ENCODE measurements at places on chromosomes 5 and 9. TPM values are rescaled to one million over a fixed set of nuclear protein-coding genes. Genes with fewer than 3 reads are reported as not detected.
A peak's percentile ranks its signal among the peaks of the same experiment; 100 is the strongest.

Gene PHF24
- not detected for total RNA-seq

Gene SH3RF2
- 2.2 TPM for total RNA-seq

Gene GKAP1
- total RNA-seq, result 2.2 TPM

GRCh38 chr5:3220201-3220600 is 375.4 kb upstream of the IRX1 start:
- DNase-seq, result no peak

GRCh38 chr9:127569886-127570401 is 42.1 kb upstream of the STXBP1 start:
- DNase-seq, result no peak

DNA sequence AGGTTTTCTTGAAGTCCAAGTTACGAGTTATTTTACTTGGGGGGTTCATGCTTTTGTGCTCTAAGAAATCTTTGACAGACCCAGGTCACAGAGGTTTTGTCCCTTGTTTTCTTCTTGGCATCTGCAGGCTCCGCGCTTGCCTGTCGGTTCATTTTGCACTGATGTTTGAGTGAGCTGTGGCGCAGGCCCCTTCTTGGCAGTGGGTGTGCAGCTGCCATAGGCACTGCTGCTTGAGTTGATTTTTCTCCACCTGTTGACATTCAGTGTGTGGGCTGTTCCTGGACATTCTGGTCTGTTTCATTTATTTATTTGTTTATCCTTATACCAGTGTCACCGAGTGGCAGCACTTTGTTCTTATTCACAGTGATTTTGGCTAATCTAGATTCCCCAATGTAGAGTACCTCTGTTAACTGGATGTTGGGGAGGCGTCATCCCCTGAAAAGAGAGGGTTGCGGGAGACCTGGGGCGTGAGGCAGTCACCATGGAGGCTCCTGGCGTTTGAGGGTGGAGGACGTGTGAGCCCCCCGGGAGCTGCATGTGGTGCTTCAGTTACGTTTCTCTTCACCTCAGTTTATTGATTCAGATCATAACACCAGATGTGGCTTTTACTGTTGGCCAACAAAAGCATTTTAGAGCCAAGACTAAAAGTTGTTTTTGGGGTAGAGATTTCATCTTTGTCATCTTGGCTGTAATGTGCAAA is 121.4 kb upstream of the CACNA1B start:
- peak; percentile 49 for DNase-seq

- no peak for DNase-seq
Measured at GRCh38 chr9:75604661-75605060, 285.8 kb upstream of the PCSK5 start.

DNA sequence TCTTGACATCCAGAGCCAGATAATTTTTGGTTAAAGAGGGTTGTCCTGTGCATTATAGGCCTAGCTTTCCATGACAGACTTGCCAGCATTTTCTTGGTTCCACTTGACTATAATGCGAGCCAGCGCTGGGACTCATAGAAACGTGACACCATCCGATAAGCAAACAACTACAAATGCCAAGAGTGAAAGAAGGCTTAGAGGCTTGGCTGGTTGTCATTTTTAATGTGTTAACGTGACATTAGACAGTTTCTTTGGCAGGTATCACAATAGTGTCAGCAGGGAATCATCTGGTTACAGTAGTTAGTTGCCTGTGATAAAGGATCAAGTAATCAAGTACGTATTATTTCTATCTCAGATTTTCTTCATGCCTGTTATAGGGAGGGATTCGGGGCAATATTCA is 20.0 kb upstream of the LIFR start:
- no peak for DNase-seq

- DNase-seq, result no peak
Measured at GRCh38 chr5:179451114-179451827, 99.1 kb upstream of the RUFY1 start.

DNA sequence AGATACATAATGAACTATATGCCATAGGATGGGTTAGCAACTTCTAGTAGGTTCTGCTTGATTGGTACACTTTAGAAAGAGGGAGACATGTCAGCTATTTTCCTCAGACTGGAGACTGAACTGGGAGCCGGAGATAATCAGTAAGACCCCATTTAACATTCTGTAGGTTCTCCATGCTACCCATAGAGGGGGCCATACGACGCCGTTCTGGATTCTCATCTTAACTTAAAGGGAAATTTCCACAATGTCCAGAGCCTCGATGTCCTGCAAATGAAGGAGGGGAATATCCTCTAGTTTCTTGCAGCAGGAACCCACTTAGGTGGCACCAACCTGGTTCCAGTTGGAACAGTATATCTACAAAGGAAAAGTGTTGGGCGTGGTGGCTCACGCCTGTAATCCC is 22.3 kb upstream of the NPM1 start:
- DNase-seq, result peak; percentile 32

DNA sequence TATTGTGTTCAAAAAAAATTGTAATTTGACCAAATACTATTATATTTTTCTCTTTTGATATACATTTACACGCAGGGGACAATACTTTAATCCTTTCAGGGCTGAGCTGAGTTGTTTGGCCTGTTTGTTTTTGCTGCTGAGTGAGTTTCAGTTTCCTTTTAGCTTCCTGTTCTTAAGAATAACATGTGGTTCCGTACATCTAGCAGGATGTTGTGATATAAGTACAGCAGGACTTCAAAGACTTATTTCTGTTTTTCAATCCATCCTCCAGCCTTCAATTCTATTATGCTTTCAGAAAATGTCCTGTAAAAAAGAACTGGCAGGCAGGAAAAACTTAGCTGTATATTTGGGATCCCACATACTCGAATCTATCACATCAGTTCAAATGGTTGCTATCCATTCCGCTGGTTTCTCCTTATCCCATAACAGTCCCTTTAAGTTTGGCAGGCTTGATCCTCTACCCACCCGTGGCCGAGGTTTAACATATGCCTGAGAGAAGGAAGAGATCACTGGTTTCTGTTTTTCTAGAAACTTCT is 1037.3 kb upstream of the ACO1 start:
- DNase-seq, result peak; percentile 65

GRCh38 chr9:214648-215493 is at the start of gene DOCK8:
TSS of gene DOCK8 (plus strand) at chr9:214865. CDS start at chr9:214977, 112 bp downstream.
- peak; percentile 18 for DNase-seq

GRCh38 chr5:143148771-143149170 is 254.7 kb downstream of the NR3C1 start:
- peak; percentile 89 for DNase-seq

DNA sequence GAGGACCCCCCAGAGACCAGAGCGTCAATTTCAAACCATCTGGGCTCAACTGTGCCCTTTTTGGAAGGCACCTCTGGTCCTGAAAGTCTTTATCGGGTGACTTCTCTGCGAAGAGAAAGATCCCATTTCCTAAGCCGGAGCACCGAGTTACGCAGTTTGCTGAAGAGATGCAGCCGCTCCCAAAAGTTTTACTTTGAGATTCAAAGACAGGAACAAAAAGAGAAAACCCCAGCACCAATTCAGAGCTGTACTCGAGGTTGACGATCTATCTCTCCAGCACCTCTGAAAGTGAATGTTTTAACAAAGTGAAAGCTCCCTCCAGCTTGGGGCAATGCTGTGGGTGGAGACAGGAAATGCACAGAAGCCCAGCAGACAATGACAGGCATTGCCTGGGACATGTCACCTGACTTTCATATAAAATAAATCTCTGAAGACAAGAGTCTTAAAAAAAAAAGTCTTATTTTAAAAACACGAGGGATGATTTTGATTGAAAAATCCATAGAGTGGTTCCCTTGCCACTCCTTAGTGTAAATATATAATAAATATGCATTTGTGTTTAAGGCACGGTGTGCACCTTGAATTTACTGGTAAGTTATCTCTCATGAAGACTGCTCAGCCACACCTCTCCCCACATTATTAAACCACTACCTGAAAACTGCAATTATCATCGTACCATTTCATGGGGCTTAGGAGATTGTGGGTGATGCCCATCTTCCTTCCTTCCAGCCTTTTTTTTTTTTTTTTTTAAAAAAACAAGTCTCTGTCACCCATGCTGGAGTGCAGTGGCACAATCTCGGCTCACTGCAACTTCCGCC is 79.9 kb downstream of the FNBP1 start:
- DNase-seq, result peak; percentile 76

GRCh38 chr9:76456202-76456926 is 2.6 kb upstream of the GCNT1 start:
- peak; percentile 97 for DNase-seq

DNA sequence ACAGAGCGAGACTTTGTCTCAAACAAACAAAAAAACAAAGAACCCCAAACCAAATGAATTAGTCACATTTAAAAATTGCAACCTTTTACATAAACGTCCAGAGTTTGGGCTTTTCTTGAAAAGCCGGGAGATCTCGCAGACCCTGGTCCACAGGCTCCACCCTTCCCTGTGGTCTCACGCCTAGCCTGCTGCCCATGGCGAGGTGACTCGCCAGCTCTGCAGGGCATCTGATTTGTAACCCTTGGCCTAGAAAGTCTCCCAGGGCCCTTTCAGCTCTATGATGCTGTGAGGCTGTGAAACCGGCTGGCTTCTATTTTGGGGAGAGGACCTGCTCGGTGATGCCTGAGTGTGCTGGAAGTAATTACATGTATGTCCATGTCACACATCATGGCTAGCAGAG is 44.7 kb upstream of the PHYKPL start:
- DNase-seq, result no peak

GRCh38 chr5:61215996-61216395 is 53.7 kb upstream of the SMIM15 start:
- no peak for DNase-seq

DNA sequence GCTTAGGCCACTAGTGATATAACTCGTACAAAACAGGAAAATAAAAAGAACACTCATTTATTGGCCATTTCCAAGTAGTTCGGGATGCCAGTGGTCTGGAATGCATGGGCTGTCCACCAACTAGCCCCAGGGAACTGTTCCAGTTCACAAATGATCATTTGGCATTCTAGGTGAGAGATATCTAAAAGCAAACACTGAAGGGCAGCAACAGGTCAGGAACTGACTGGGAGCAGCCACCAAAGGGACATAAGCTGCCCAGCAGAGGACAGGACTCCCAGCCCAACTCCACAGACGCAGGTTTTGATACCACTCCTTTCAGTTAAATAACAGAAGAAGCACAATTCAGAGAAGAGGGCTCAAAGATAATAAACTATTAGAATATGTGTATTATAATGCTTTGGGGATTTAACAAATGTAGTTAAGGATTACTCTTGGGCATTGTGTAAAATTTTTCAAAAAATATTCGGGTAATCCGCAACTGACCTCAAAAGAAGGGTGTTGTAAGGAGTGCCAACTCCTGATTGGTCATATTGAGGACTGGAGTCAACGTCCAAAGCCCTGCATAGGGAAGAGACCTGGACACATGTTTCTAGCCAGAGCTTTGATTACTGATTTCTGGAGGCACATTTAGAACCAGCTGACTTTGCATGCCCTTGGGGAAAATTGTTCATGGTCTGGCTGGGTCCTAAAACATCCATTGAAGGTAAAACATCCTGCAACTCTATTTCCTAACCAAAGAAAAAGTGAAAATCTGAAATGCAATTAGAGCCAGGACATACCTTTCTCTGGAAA is 320.0 kb downstream of the DNAH5 start:
- no peak for DNase-seq

DNA sequence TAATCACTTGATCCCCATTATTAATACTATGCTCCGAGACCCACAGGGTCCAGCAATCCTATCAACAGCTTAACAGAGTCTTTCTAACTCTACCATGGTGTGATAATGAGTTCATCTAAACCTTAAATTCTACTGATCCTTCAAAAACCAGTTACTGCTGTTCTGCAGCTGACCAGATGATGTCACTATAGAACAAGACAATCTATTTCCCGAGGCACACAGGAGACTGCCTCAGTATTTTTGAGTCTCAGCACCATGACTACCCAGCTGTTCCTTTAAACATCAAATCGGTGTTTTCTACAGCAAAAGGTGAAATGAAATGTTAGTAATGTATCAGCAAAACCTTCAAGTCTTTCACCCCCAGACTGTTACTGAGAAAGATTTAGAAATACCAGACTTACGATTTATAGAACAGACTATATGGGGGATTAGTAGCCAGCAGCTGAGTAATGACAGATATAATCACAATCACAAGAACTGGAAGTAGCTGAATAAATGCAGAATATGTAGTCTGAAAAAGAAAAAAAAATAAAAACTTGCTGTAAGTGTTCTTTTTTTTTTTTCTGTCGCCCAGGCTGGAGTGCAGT is 16.9 kb downstream of the DNAJC18 start:
- DNase-seq, result peak; percentile 76

- DNase-seq, result peak; percentile 92
Measured at GRCh38 chr9:21549251-21549765, 67.2 kb upstream of the IFNE start.

DNA sequence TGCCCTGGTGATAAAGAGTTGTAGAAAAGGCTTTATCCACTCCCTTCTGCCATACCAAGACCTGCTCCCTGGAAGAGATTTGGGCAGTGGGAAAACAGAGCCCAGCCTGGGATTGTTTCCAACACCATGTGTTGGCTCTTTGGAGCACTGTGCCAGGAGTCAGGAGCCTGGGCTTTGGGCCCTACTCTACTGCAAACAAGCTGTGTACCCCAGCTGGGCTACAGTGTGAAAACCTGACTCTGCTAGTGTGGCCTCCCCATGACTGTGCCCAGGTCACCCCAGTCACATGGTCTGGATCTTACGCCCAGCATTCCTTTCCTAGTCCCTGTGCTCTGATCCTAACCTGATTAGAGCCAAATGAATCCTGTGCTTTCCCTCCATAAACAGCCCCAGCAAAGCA is 39.3 kb upstream of the SHB start:
- DNase-seq, result no peak

DNA sequence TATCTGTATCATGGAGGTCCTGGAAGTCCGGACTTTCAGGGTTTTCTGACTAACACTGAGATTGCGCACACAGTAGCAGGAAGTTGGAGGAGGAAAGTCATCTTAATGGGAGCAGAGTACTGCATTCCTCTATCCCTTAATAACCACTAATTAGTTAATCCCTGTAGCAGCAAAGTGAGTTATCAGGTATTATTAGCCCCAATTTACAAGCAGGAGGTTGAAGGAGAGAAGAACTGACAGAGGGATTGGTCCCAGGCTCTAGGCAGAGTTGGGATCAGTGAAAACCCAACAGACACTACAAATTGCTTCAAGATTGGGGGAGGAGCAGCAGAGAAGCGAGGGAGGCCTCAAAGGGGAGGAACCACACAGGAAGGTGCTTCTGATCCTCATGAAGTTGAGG is 74.5 kb upstream of the XPA start:
- no peak for DNase-seq

GRCh38 chr9:125749951-125750626 is 2.9 kb downstream of the PBX3 start:
- DNase-seq, result peak; percentile 54

DNA sequence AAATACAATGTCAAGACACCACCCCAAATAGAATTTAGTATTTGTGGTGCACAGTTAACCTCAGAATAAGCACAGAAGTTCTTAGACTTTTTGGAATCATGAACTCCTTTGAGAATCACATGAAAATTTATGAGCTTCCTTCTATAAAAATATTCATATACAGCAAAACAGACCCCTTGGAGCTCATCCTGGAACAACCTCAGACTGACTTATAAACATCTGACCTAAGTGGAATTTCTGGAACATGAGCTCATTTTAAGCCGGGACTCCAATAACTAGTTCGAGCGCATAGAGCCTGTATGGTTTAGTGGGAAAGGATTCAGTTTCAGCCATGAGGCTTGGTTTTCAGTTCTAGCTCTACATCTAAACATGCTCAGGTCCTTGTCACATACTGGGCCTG is 192.3 kb downstream of the DEPDC1B start:
- DNase-seq, result peak; percentile 92

- no peak for DNase-seq
Measured at GRCh38 chr5:151039665-151040064, 19.3 kb downstream of the GPX3 start.
